Pancreas (tissue), 10 donors: ENCODE measurements at places on chromosomes 4 and X. TPM values are rescaled to one million over a fixed set of nuclear protein-coding genes. Genes with fewer than 3 reads are reported as not detected.
A peak's percentile ranks its signal among the peaks of the same experiment; 100 is the strongest.

GRCh38 chrX:47200385-47201150, 6.9 kb downstream of the UBA1 start:
- no peaks in the 10 kb centered on the region for H3K27me3 ChIP-seq
- peaks cover 7% of the 10 kb centered on the region for H3K36me3 ChIP-seq
- peaks cover 5% of the 10 kb centered on the region for H3K4me1 ChIP-seq
- no peak overlapping the region for H3K27ac ChIP-seq
- H3K4me3 ChIP-seq: no peak overlapping the region

GRCh38 chr4:123397144-123398065, 810 bp downstream of the SPRY1 start:
- DNase-seq: peak; percentile 80
- H3K4me1 ChIP-seq: no peaks in the 10 kb centered on the region

GRCh38 chr4:39256436-39256835, 74.1 kb downstream of the WDR19 start:
- no peaks in the 10 kb centered on the region for H3K36me3 ChIP-seq
- H3K4me1 ChIP-seq: no peaks in the 10 kb centered on the region
- H3K27me3 ChIP-seq: no peaks in the 10 kb centered on the region

DNA sequence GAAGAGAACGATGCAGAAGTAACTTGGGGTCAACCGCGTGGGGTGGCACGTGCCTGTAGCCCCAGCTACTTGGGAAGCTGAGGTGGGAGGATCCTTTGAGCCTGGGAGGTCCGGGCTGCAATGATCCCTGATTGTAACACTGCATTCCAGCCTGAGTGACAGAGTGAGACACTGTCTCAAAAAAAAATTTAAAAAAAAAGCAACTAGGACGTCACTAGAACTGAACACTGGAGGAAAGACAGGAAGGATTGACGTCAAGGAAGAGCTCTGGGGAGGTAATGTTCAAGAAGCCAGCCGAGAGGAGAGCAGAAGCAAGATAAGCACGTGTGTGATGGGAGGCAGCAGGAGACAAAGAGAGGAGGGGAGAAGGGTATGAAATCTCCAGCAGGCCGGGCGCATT, 28.7 kb downstream of the S100G start:
- no peak for DNase-seq
- H3K4me1 ChIP-seq: no peaks in the 10 kb centered on the region

- H3K36me3 ChIP-seq: no peaks in the 10 kb centered on the region
- peaks cover 7% of the 10 kb centered on the region for H3K27me3 ChIP-seq
- H3K27ac ChIP-seq: no peak overlapping the region
- DNase-seq: no peak
- H3K4me3 ChIP-seq: no peak overlapping the region
- H3K4me1 ChIP-seq: no peaks in the 10 kb centered on the region
Measured at GRCh38 chrX:11381464-11381863, 88.3 kb downstream of the AMELX start.

- no peak overlapping the region for H3K4me3 ChIP-seq
- no peak for DNase-seq
- no peaks in the 10 kb centered on the region for H3K27me3 ChIP-seq
- peaks cover 9% of the 10 kb centered on the region for H3K4me1 ChIP-seq
- no peaks in the 10 kb centered on the region for H3K36me3 ChIP-seq
- no peak overlapping the region for H3K27ac ChIP-seq
Measured at GRCh38 chr4:87531621-87532020, 2.4 kb upstream of the SPARCL1 start.

GRCh38 chr4:165515201-165515600, 136.4 kb downstream of the CPE start:
- no peaks in the 10 kb centered on the region for H3K4me1 ChIP-seq
- no peak overlapping the region for H3K27ac ChIP-seq
- no peaks in the 10 kb centered on the region for H3K36me3 ChIP-seq
- DNase-seq: no peak

DNA sequence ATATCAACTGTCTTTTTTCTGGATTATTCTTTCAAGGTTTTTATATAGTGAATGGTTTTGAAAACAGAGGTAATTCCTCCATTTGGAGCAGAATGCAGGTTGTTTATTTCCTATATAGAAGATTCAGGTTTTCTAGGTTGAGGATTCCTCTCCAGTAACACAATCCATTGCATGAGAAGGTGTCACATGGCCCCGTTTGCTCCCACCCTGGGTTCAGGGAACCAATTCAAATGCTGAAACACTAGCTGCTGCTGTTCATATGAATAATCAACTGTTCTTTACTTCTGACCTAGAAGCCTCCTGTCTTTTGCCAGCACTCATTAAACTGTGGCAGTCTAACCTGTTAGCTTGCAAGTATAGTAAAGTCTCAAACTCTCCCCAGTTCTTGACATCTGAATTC, 1316.9 kb upstream of the TENM3 start:
- H3K4me3 ChIP-seq: no peak overlapping the region
- H3K4me1 ChIP-seq: no peaks in the 10 kb centered on the region
- DNase-seq: no peak

GRCh38 chr4:105994061-105994460, 98.8 kb downstream of the NPNT start:
- H3K4me3 ChIP-seq: no peak overlapping the region
- DNase-seq: no peak
- no peaks in the 10 kb centered on the region for H3K36me3 ChIP-seq
- no peak overlapping the region for H3K27ac ChIP-seq
- H3K27me3 ChIP-seq: no peaks in the 10 kb centered on the region
- H3K4me1 ChIP-seq: peaks cover 6% of the 10 kb centered on the region

DNA sequence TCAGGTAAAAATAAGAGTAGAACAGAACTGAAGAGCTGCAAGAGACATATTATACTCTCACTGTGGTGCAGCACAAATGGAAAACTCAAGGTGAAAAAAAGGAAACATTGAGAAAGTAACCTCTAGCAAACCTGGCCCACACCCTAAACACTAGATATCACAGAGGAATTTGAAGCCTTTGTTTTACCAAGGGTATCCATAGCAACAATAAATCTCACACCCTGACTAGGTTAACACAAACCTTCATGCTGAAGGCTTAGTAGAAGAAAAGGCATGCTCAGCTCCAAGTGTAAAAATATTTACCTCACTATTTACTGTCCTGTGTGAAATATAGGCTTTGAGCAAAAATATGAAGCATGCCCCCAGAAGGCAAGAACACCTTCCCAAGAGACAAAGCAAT, 61.9 kb upstream of the TAB3 start:
- DNase-seq: no peak
- no peaks in the 10 kb centered on the region for H3K36me3 ChIP-seq
- H3K4me3 ChIP-seq: no peak overlapping the region
- no peaks in the 10 kb centered on the region for H3K4me1 ChIP-seq

DNA sequence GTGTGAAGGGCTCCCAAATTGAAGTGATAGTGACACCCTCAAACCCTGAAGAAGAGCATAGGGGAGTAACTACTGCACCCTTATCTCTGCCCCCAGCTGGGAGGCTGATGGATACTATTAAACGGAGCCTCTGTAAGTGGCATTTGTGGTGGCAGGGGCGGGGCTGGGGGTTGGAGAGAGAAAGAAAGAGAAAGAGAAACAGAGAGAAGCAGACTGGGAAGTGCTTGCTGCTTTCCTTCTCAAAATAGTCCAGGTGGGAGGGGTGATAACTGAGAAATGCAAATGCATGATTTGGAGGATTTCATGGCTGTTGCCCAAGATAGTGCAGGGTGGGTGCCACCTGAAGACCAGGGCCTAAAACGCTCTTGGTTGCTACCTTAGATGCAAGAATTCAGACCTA, 253.5 kb upstream of the GATB start:
- H3K27ac ChIP-seq: no peak overlapping the region
- no peak overlapping the region for H3K4me3 ChIP-seq
- no peaks in the 10 kb centered on the region for H3K27me3 ChIP-seq
- H3K36me3 ChIP-seq: no peaks in the 10 kb centered on the region

DNA sequence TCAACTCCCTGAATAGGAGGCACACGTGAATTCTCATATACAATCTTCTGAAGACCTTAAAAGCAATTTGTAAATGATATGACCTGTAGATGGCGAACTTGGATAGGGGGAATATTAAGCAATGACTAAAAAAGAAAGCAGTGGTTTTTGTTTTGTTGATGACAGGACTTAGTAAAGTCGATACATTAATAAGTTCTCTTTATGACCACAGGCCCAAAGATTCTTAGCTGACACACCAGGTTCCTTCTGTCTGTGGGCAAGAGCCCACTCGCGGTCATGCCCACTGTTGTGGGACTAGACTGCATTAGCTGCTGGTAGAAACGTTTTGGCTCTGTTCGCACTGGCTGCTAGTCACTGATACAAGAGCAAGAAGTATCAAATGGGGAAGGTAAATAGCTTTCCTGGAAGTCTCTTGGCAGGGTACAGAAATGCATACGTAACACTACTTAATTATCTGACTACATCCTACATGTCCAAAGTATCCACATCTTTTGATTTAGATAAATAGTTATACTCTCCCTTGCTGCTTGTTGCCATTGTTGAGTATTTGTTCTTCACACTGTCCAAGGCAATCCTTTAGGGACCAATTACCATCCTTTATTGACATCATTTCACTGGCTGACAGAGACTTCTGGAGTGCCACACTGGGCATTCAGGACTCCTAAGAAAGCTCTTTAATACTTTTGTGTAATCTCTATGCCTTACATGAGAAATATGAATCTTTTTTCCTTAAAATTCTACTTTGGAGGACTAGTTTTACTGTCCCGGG, 31.0 kb downstream of the ALPK1 start:
- no peak overlapping the region for H3K4me3 ChIP-seq
- DNase-seq: no peak
- H3K27ac ChIP-seq: no peak overlapping the region
- no peaks in the 10 kb centered on the region for H3K4me1 ChIP-seq

DNA sequence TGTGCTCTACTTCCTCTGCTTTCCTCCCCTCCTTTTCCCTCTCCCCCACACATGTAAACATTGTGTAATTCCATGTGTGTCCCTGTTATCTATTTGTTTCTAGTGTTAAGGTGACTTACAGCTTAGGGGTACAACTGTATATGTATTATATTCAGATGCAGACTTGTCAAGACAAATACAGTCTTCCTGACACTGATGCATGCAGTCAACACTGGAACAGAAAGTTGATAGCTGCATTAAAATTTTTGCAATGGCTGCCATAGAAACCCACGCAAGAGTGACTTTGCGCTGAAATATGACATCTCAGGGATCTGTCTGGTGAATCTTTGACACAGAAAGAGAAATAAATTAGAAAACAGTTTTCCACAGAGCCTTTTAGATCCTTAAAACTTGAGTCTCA, 656.7 kb downstream of the IL1RAPL1 start:
- no peaks in the 10 kb centered on the region for H3K36me3 ChIP-seq
- H3K27me3 ChIP-seq: no peaks in the 10 kb centered on the region
- H3K27ac ChIP-seq: no peak overlapping the region
- no peak for DNase-seq

DNA sequence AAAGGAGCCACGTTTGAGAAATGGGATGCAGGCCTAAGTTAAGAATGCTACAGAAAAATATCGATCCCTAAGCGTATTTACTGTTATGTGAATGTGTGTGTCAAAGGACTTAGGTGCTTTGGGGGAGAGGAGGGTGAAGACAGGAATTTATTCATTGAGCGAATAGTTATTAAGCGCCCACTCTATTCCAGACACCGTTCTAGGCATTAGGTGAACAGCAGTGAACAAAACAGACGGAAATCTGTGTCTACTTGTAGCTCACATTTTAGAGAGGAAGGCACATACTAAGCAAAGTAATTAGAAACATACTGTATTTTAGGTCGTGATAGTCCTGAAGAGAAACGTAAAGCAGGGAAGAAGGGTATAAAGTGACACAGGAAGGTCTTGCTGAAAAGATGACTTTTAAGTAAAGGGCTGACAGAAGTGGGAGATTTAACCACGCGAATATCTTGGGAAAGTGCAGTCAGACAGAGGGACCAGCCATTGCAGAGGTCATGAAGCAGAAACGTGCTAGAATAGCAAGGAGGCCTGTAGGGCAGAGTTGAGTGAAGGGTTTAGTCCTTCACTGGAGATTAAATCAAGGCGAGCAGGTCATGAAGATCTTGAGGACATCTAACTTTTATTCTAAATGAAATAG, 541 bp downstream of the AIMP1 start:
- H3K36me3 ChIP-seq: no peaks in the 10 kb centered on the region
- H3K27ac ChIP-seq: peak overlapping the region; percentile 92
- peak overlapping the region; percentile 68 for H3K4me3 ChIP-seq
- H3K27me3 ChIP-seq: no peaks in the 10 kb centered on the region
- DNase-seq: no peak
- peaks cover 36% of the 10 kb centered on the region for H3K4me1 ChIP-seq

- no peaks in the 10 kb centered on the region for H3K36me3 ChIP-seq
- no peak for DNase-seq
- H3K27me3 ChIP-seq: no peaks in the 10 kb centered on the region
- no peak overlapping the region for H3K4me3 ChIP-seq
- H3K27ac ChIP-seq: no peak overlapping the region
Measured at GRCh38 chrX:50003927-50004326, 81.5 kb downstream of the CLCN5 start.

GRCh38 chr4:26287756-26288155, 33.1 kb upstream of the RBPJ start:
- H3K4me3 ChIP-seq: no peak overlapping the region
- DNase-seq: no peak
- no peaks in the 10 kb centered on the region for H3K27me3 ChIP-seq

- no peaks in the 10 kb centered on the region for H3K36me3 ChIP-seq
- H3K27me3 ChIP-seq: no peaks in the 10 kb centered on the region
- no peak for DNase-seq
- H3K4me3 ChIP-seq: no peak overlapping the region
- no peaks in the 10 kb centered on the region for H3K4me1 ChIP-seq
- H3K27ac ChIP-seq: no peak overlapping the region
Measured at GRCh38 chr4:5003372-5003857, 15.8 kb downstream of the CYTL1 start.

DNA sequence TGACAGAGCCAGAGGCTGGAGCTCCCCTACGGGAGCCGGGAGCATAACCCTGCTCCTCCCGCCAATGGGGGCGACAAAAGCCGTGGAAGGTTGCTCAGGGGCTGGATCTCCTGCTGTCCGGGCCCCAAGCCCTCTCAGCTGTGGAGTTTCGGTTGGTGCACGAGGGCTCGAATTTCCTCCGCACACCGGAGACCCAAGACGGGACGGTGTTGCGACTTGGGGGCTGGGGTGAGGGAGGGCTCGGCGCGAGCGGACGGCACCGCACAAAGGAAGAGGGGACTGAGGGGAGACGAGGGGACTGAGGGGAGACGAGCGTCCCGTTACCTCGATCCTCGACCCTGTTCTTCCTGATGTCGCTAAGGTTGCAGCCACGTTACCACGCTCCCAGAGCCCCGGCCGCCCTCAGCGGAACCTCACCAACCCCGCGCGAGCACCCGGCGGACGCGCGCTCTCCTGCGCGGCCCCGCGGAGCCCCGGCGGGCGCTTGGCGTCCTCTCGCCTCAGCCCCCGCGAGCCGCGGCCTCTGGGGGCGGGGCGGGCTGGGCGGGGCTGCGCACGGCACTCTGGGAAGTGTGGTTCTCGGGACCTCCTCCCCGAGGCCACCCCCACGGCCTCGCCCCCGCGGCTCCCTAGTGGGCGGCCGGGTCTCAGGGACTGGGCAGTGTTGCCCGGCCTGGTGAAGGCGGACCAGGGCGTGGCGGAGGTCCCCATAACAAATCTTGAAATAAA, at the start of gene KLHL8:
KLHL8 (minus strand) TSS at position 525 of the 729 bp plus-strand sequence. CDS start 25,079 bp downstream, outside the sequence.
- no peaks in the 10 kb centered on the region for H3K4me1 ChIP-seq
- no peaks in the 10 kb centered on the region for H3K27me3 ChIP-seq
- H3K36me3 ChIP-seq: no peaks in the 10 kb centered on the region
- peak within 1 kb of the TSS; percentile 80 for H3K4me3 ChIP-seq

ATRX gene
- 57.2 TPM for total RNA-seq

SCD5 gene
- total RNA-seq: 19.1 TPM

RHOXF2 gene
- not detected for total RNA-seq

HS3ST1 gene
- 0.56 TPM for total RNA-seq

RBM41 gene
- total RNA-seq: 8.4 TPM

NDUFB11 gene
- 49.3 TPM for total RNA-seq
